ENCODE measurements at places on chromosomes 16 and 17.

- DNase-seq: peak; percentile 49
Observed at GRCh38 chr17:50155115-50155819, 4.8 kb upstream of the PPP1R9B start.

DNA sequence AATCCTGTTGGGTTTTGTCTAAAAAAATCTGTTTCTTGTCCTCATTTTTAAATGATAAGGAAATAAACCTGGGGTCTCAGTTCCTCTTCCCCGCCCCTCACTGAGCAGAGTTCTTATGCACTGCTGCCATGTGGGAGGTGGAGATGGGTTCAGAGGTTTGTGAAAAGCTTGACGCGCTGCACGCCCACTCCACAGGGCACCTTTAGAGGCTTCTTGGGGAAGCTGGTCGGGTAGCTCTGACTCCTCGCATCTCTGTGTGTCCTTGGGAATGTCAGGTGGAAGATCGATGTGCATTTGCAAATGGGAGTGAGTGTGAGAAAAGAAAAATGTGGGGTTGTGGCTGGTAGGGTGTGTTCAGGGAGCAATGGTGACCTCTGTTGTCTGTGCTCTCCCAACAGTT is 4.7 kb upstream of the ZNHIT3 start:
- DNase-seq: no peak

- DNase-seq: no peak
Observed at GRCh38 chr17:80485846-80486245, 9.4 kb upstream of the NPTX1 start.

DNA sequence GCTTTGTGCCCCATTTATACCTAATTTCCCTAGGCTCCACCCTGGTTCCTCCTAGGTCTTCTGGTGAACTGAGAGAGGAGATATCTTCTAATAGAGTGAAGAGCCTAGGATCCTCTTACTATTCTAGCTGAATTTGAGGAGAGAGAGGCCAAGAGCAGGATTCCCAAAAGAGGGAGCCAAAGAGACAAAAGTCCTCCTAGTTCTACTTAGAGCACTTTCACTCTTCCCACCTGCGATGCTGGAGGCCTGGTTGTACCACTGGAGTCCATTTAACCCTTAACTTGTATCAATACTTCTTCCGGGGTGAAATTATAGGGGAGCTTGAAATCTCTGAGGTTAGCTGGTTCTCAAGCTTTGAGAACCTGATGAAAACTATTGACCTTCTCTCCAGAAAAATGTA is 3.4 kb upstream of the SSH2 start:
- DNase-seq: peak; percentile 76

DNA sequence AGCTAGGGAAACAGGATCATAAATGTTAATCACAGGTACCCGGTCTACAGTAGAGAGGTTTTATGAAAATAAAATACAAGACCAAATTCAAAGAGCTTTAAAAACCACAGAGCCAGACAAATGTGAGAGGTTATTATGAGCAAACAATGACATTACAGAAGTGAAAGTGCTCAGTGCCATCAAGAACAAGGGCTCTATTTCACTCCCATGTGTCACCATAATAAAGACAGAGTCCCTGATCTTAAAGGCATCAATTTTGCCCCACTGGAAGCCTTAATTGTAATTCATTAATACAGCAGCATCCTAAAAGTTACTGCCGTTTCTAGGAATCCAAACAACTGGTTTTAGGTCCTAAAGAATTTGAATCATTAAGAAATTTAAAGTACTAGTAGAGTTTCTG is 43.7 kb upstream of the CDRT4 start:
- no peak for DNase-seq

- no peak for DNase-seq
Observed at GRCh38 chr16:22266546-22266945, 30.7 kb upstream of the POLR3E start.

DNA sequence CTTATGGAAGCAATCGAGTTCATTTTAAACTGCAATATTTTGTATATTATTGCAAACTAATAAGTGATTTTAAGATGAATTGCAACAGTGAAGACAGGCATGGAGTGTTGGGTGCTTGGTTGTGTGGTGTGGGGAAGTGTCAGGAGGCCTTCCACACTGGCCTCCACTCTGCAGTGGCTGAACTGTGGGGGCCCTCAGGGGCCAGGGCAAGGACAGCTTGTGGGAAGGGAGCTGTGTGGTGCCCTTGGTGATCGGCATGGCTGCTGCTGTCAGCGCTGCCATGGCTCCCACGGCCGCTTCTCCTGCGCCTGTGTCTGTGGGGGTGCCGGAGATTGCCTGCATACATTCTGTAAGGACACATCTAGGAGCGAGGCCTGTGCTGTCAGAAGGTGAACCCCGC is 19.2 kb downstream of the TCF25 start:
- no peak for DNase-seq

GRCh38 chr17:74923538-74924249 is 379 bp upstream of the OTOP2 start:
- peak; percentile 93 for DNase-seq

- no peak for DNase-seq
Observed at GRCh38 chr17:17104494-17104893, 62.2 kb downstream of the MPRIP start.

- peak; percentile 96 for DNase-seq
Observed at GRCh38 chr16:57591086-57591869, 37.2 kb upstream of the ADGRG1 start.

DNA sequence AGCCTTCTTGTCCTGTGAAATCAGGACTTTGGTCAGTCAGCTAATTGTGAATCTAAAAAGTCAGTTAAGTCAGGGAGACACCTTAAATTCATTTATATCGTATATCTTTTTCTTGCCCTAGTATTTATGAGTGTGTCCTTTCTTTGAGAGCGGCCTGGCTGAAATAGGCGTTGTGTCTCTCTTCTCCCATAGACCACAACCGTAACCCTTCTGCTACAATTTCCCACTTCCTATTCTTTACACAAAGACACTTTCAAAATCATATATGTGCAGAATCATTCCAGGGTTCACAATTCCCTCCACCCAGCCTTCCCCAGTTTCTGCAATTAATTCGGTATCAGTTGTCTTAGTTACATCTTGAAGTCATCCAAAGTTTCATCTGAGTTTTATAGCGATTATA is 14.0 kb upstream of the COTL1 start:
- no peak for DNase-seq

DNA sequence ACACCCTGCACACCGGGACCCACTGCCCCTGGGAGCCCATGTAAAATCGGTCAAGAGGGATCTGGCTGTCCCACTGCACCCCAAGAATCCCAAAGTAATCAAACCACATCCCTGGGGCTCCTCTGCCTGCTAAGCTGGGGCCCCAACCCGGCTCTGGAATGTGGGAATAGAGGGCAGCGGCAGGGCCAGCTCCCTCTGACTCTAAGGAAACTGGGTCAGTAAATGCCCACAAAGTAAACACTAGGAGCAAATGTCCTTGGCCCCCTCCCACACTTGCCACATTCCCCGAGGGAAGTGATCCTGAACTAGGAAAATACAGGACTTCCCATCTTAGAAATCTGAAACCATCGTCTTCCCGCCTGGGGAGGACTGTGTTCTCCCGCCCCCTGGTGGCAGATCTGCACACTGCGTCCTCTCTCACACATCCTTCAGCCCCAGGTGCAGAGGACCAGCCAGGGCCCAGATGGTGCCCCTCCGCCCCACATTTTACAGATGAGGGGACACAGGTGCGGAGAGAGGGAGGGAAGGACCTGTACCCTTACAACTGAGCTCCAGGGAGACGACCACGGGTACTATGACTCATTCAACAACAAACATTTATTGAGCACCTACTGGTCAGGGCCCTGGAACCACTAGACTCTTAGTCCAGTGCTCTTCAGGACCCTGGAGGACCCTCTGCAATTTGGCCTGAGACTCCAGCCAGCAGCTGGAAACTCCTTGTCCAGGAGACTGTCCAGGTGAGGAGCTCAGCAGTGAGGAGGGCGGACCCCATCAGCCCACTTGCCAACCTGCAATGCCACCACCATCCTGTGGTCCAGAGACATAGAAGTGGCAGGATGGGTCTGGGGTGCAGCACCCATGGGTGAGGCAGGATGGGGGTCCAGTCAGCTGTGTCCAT is 10.1 kb downstream of the P3H4 start:
- DNase-seq: peak; percentile 97

GRCh38 chr17:79547586-79547985 is 63.3 kb downstream of the RBFOX3 start:
- DNase-seq: no peak

- DNase-seq: peak; percentile 67
Observed at GRCh38 chr17:81511804-81512561, 616 bp downstream of the ACTG1 start.

All from endodermal cell (in vitro differentiated cells).